Stomach (tissue), 19 donors: ENCODE measurements at places on chromosomes 3 and 15. TPM values are rescaled to one million over a fixed set of nuclear protein-coding genes. Genes with fewer than 3 reads are reported as not detected.

The EOMES gene
- total RNA-seq, result not detected

The CCR8 gene
- not detected for total RNA-seq

The LMAN1L gene
- total RNA-seq, result not detected

The MUC20 gene
- 64.8 TPM for total RNA-seq

The DOCK3 gene
- not detected for total RNA-seq

The ZNF502 gene
- total RNA-seq, result 7.7 TPM

The CATSPER2 gene
- total RNA-seq, result 6.2 TPM

The DCLK3 gene
- 0.92 TPM for total RNA-seq

The TRIM42 gene
- total RNA-seq, result not detected

The GOLGA8F gene
- not detected for total RNA-seq

The PLA1A gene
- 16.9 TPM for total RNA-seq

The RABL3 gene
- 8.8 TPM for total RNA-seq

The DAZL gene
- not detected for total RNA-seq

The MAP1A gene
- 5.3 TPM for total RNA-seq

The ARHGAP31 gene
- total RNA-seq, result 5.7 TPM

The CLSTN2 gene
- total RNA-seq, result 1.8 TPM

The RPUSD3 gene
- total RNA-seq, result 62.9 TPM

The THAP10 gene
- 2.4 TPM for total RNA-seq

The SI gene
- total RNA-seq, result not detected
